ENCODE measurements at places on chromosomes 1 and 21.

DNA sequence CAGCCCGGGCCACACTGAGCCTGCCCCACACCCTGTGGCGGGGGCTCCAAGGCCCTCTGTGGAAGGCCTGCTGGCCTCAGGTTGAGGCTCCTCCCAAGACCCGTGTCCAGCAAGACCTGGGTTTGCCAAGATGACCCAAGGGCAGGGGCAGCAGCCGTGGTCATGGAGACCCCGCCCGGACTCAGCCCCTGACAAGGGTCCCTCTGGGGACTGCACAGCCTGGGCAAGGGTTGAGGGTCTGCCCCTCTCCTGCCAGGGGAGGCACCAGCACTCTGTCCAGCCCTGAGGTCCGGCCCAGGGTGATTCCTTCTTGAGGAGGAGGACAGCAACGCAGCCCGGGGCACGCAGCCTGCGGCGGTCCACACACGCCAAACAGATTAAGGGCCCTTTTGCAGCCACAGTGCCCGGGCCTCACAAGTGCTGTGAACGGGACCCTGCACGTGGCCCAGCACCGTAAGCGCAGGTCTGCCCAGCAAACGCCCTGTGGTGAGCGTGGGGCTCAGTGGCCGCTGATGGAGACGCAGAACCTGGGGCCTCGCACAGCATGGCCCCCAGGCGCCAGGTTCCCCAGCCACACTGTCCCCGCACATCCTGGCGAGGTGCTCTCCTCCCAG is 3.4 kb downstream of the SPATC1L start:
- no peak for DNase-seq

DNA sequence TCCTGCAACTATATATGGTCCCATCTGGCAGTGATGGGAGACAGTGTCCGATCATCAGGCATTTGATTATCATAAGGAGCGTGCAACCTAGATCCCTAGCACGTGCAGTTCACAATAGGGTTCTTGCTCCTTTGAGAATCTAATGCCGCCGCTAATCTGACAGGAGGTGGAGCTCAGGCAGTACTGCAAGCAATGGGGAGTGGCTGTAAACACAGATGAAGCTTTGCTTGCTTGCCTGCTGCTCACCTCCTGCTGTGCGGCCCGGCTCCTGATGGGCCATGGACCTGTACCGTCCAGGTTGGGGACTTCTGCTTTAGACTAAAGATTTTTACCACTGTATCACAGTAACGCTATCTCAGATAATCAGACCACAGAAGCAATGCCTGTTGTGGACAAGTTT is 63.8 kb downstream of the TGFB2 start:
- DNase-seq: no peak

GRCh38 chr1:228870041-228870713 is 134.9 kb downstream of the RHOU start:
- DNase-seq: no peak

GRCh38 chr1:109370712-109371340 is 26.9 kb downstream of the SORT1 start:
- no peak for DNase-seq

- DNase-seq: no peak
Observed at GRCh38 chr1:94962409-94963265, 35.7 kb upstream of the CNN3 start.

DNA sequence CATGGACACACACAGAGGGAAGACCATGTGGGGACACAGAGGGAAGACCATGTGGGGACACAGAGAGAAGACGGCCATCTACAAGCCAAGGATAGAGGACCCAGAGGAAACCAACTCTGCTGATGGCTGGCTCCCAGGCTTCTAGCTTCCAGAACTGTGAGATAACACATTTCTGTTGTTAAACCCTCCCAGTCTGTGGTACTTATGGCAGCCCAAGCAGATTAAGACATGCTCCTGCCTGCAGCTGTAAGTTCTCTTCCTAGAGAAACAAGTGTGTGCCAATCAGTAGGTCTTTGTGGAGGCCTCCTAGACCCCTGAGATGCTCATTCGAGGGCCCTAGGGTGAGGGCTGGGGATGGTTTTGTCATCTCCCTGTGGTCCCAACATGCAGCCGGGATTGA is 2.7 kb downstream of the AGT start:
- DNase-seq: no peak

- DNase-seq: no peak
Observed at GRCh38 chr1:24089027-24089742, 22.8 kb downstream of the MYOM3 start.

GRCh38 chr1:165367375-165367993 is 11.0 kb upstream of the LMX1A start:
- peak; percentile 79 for DNase-seq

- DNase-seq: no peak
Observed at GRCh38 chr1:196409586-196409985, 198.7 kb downstream of the KCNT2 start.
